ENCODE measurements at places on chromosomes 3 and 15.

DNA sequence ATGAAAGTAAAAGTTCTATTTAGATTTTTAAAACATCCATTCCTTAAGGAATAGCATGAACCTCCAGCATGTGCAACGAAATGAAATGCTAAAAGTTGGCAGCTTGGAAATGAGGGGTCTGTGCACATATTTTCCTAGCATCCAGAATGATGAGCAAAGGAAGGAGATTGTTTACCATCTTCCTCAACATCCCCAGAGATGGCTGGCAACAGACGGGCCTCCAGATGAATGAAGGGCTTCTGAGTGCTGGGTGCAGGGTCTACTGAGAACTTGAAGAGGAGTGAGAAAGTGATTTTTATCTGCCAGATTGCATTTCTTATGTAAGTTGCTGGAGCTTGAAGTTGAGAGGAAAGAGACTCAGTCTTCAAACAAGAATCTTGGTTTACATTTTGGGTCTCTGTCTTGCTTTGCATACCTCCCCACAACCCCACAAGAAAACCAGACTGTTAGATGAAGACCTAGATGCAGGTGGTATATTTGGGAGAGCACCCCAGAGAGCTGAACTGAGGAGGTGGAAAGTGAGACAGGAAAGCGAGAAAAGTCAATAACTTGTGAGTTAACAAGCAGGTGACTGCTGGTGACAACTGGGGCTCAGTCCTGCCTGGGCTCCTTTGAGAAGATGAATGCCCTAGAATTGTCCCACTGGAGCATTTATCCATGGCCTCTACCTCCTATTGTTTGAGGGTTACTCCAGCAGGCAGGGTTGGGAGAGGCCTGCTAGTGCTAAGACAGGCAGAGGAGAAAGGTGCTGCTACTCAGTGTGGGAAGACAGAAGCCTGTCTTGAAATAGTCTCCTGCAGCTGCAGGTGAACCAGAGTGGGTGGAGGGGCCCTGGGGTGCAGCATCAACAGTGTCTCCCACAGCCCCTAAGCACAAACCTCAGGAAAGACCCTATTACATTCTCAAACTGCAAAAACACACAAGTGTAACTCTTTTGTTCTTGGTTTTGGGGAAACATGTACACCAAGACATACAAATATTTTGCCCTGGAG is 10.5 kb upstream of the CCK start:
- DNase-seq: no peak

GRCh38 chr3:136708333-136708985 is 43.7 kb downstream of the STAG1 start:
- DNase-seq: no peak

DNA sequence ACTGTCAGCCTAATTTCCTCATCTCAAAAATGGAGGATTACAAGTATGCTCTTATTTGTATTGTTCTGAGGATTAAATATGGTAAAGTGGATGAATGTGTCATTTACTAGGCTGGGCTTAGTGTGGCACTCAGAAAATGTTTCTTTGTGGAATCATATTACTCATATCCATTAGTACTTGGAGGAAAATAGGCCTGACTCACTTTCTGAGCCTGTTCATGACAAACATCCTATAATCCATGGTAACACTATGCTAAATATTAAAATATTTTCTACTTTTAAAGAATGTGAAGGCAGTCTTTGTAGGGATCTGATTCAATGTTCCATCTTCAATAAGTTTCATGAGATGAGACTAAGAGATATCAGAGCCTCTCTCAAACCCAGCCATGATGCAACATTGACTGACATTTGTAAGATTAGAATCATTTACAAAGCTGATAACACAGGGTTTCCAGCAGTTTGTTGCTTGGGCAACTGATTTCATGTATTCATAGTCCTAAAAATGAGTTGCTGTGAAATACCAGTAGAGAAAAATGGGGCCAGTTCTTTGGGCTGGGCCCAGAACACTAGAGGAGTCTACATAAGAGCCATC is 1048.5 kb downstream of the NTRK3 start:
- no peak for DNase-seq

- DNase-seq: peak; percentile 6
These were observed 11.9 kb downstream of the GTPBP8 start for GRCh38 chr3:113002679-113003078.

DNA sequence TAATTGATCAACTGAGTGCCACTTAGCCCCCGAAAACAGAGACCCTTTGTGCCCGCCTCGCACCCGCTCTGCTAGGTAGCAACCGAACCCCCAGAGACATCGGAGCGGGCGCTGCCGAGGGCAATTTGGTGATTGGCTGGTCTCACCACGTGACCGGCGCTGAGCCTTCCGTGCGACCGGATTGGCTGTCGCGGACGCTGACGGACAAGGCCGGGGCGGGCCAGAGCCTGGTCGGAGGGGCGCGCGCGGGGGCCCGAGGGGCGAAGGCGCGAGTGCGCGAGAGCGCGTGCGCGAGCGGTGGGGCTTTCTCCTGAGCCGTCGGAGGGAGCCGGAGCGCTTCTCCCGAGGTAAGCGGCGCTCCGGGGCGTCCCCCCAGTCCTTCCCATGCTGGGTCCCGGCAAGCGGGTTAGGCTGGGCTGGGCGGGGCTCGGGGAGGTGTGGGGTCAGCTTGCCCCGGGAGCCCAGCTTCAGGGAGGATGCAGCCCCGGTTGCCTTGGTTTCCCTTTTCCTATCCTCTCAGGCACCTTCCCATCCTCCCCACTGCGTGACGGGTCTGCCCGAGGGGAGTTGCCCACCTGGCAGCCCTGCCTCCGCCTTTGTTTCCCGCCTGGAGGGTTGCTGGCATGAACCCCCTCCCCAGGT is at the start of gene TMEM108:
TMEM108 (plus strand) TSS at position 303 of the 642 bp plus-strand sequence.
- DNase-seq: no peak

GRCh38 chr3:28267984-28268849 is 26.8 kb downstream of the CMC1 start:
- DNase-seq: no peak

- DNase-seq: no peak
These were observed 166.2 kb upstream of the SEMA6D start for GRCh38 chr15:47551079-47551478.

All from stimulated activated naive CD4-positive, alpha-beta T cell treated with Interleukin-2 at 50 U/mL for 16 hours (primary cell).